ENCODE measurements at places on chromosomes 3 and 15.
A peak's percentile ranks its signal among the peaks of the same experiment; 100 is the strongest.

DNA sequence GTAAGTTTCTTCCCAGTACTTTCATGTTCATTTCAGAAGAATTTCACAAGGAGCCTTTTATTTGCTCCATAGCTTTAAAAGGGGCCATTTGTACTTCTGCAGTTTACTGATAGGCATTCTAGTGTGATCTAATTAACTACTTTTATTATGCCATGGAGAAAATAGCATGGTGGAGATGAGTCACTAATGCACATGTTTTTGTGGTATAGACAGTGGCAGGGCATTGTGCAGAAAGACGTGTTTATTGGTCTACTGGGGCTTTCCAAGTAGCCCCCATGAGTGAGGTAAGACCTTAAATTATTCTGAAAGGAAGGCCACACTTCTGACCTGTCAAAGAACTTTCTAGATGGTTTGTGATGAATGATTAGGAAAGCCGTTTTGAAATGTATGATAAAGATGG, 810.0 kb upstream of the NR2F2 start:
- DNase-seq = no peak

DNA sequence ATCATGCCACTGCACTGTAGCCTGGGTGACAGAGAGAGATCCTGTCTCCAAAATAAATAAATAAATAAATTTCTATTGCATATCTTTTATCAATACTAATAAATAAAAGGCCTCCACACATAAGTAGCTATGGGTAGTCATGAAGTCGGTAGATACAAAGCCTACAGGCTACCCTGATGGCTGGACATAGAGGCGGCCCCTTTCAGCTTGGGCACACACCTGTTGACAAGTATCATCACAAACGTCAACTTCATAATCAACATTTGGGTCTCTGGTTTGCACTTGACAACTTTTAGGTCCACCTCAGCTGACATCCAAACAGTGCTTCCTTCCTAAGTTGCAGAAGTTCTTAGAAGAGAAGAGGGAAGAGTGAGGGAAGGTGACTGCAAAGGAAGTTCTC, 53.4 kb downstream of the ITGA11 start:
- no peak for DNase-seq

DNA sequence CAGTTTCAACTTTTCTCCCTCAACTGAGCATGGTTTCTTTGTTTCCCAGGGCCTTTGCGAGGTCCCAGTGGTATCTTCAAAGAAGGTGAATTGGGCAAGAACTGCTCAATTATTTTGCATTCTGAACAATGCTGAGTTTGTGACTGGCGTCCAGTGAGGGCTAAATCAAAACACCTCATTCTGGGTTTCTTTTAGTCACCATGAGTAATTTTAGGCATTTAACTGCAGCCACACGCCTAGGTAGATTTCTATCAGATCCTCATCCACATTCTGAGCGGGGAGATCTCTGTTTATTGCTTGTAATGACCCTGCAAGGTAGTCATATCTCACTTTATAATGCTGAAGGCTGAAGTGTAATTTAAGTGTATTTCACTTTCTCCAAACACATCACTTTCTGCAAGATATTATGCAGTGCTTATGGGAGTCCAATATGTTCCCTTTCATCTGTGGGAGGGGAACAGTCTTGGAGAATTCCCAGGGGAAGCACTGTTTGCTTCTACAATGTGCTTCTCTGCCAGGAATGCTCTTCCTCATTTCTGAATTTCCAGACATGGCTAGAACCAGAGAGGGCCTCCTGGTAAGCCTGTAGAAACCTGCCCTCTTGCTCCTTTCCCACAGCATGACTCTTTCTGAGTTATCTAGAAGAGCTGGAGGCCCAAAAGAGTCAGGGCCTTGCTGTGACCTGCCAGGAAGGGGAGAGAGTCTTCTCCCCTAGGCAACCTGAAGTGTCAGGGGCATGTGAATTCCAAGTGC, 91.7 kb downstream of the FRMD4B start:
- no peak for DNase-seq

GRCh38 chr15:37112171-37112570, 11.8 kb upstream of the MEIS2 start:
- DNase-seq = no peak

DNA sequence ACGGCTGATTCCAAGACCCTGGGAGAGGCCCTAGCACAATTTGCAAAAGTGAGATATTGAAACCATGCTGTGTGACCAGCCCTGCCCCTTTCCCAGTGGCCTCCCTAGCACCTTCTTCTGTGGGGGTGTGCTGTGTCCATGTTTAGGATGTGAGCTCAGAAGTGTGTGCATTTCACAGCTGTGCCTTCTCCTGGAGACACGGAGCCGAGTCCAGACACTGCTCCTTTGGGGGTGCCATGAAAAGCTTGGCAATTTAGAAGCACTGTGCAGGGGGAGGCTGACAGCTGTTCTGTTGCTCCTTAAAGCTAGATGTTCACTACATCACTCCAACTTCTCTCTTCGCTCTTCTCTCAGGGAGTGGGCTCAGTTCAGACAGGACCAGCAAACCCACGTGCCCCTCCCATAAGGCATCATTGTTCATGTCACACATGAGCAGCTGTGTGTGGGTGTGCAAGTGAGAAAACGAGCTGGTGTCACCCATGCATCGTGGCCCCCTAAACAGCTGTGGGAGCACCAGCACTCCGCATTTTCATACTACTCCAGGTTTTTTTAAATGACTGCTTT, 492.6 kb downstream of the GABRG3 start:
- no peak for DNase-seq

- no peak for DNase-seq
Measured at GRCh38 chr3:119778176-119778575, 3.7 kb upstream of the NR1I2 start.

DNA sequence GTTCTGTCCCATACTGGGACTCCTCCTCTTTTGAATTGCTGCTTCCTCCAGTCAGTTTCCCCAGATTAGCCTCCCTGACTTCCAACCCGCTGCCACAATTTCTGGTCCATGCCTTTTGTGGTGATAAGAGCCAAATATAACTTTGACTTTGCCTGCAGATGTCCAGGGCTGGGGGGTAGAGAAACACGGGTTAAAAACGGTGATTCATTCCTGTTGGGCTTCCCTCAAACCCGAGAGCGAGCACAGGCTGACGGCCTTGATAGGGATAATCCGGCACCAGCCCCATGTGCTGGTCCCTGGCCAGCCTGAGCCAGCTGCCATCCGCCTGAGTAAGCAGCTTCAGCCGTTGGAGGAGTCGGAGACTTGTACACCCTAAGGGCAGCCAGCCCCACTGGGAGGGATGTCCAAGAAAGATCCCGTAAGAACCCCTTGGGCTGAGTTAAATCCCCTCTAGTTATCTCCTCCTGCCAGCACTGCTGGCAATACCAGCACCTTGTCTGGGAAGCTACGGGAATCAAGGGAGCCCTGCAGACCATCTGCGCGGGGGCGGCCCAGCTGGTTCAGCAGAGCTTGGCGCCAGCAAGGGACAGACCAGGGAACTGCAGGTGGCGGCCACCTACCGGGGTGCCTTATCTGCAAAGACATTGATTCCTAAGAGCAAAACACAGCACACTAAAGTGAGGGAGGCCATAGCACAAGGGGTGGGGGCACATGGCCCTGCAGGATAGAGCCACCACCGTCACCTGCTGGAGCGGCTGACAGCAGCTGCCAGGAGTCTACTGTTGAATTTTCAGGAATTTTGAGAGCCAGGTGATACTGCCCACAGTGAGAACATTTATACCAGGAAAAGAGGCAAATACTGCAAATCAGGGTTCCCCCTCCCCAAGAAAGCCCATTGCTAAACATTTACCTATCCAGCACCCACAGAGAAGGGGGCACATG, 18.1 kb downstream of the CSPG4 start:
- peak; percentile 97 for DNase-seq
